ENCODE measurements at places on chromosomes 11 and 22.

GRCh38 chr22:49523374-49524008 lies 304.2 kb downstream of the BRD1 start:
- H3K36me3 ChIP-seq: no peaks in the 10 kb centered on the region
- no peak overlapping the region for H3K4me3 ChIP-seq
- peak; percentile 49 for DNase-seq
- no peak overlapping the region for H3K27ac ChIP-seq
- H3K4me1 ChIP-seq: no peaks in the 10 kb centered on the region
- H3K27me3 ChIP-seq: no peaks in the 10 kb centered on the region

DNA sequence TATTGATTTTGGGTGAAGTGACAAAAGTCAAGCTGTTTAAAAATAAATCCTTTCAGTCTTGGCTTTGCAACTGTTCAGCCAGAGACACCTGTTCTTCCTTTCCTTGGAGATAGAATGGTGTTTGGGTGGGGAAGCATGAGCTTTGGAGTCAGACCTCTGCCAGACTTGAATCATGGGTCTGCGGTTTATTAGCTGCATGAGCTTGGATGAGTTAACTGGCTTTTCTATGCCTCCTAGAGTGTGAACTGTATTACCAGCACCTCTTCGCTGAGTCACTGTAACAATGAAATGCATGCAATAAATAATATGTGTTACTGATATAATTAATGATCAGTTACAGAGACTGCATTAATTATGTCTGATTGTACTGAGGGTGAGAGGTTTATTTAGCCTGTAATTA lies 13.5 kb upstream of the MYEOV start:
- H3K4me3 ChIP-seq: no peak overlapping the region
- no peaks in the 10 kb centered on the region for H3K36me3 ChIP-seq
- peaks cover 12% of the 10 kb centered on the region for H3K27me3 ChIP-seq
- no peak overlapping the region for H3K27ac ChIP-seq

GRCh38 chr11:134506046-134506445 lies 94.0 kb upstream of the B3GAT1 start:
- no peak overlapping the region for H3K27ac ChIP-seq
- no peaks in the 10 kb centered on the region for H3K4me1 ChIP-seq
- peaks cover 27% of the 10 kb centered on the region for H3K27me3 ChIP-seq

DNA sequence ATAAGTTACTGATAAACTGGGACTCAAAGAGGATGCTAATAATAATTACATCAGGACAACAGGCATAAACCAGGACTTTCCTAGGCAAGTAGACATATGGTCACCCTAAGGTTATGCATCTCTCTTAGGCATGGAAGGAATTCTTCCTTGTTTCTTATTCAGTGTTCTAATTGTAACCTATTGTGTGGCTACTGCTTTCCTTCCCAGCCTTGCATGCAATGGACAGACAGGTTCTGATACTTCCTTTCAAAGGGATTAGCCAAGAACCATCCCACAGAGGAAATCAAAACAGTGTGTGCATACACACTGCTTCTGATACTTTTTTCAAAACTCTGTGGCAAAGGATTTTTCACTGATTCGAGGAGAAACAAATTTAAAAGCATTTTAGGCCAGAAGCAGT lies 48.3 kb downstream of the RRAS2 start:
- peaks cover 75% of the 10 kb centered on the region for H3K4me1 ChIP-seq
- no peaks in the 10 kb centered on the region for H3K27me3 ChIP-seq
- H3K27ac ChIP-seq: no peak overlapping the region
- H3K4me3 ChIP-seq: no peak overlapping the region

GRCh38 chr11:3623767-3624458 lies 17.9 kb downstream of the ART5 start:
- no peaks in the 10 kb centered on the region for H3K36me3 ChIP-seq
- H3K27me3 ChIP-seq: no peaks in the 10 kb centered on the region
- no peaks in the 10 kb centered on the region for H3K4me1 ChIP-seq
- DNase-seq: no peak

DNA sequence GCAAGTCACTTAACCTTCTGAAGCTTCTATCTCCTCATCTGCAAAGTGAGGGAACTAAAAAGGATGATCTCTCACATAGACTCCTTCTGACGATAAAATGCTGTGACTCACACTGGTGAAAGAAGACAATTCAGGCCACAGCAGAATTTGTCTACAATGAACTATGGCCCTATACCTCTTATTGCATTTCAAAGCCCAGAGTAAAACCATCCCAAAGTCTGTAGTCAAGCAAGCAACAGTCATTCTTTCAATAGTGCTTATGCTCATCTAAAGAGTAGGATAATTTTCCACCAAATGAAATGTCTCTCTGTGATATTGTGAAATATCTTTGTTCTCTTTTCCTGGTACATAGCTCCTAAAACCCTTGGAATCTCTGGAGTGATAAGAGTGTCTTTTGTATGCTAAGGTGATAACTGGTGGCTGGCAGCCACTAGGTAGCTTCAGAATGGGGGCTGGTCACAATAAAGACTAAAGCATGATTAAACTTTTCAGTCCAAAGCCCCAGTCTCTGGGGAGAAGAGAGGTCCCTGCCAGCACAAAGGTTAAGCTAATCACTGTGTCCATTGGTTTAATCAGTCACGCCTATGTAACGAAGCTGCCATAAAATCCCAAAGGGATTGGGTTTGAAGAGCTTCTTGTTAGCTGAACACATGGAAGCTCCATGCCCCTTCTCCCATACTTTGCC lies 30.8 kb downstream of the SYTL2 start:
- H3K27ac ChIP-seq: no peak overlapping the region
- no peak for DNase-seq
- H3K4me1 ChIP-seq: peaks cover 7% of the 10 kb centered on the region
- no peaks in the 10 kb centered on the region for H3K36me3 ChIP-seq

- peak; percentile 25 for DNase-seq
- peaks cover 4% of the 10 kb centered on the region for H3K4me1 ChIP-seq
- peaks cover 11% of the 10 kb centered on the region for H3K27me3 ChIP-seq
- H3K36me3 ChIP-seq: no peaks in the 10 kb centered on the region
- no peak overlapping the region for H3K4me3 ChIP-seq
- H3K27ac ChIP-seq: no peak overlapping the region
Measured at GRCh38 chr11:69220561-69221051, 64.9 kb downstream of the SMIM38 start.
